Bladder microvascular endothelial cell (primary cell): ENCODE measurements at places on chromosomes 5 and 9. TPM values are rescaled to one million over a fixed set of nuclear protein-coding genes. Genes with fewer than 3 reads are reported as not detected.

The SELENOP gene
- total RNA-seq = 33.8 and 63.1 TPM in 2 replicates

The ROPN1L gene
- total RNA-seq = 0.25 and 1.6 TPM in 2 replicates

The CARTPT gene
- not detected in 2 replicates for total RNA-seq

The NR4A3 gene
- total RNA-seq = 0.16 and 0.19 TPM in 2 replicates

The TIGD6 gene
- 4.5 and 6.2 TPM in 2 replicates for total RNA-seq
